AG08396 (cell line): ENCODE measurements at places on chromosomes 1 and 21.

DNA sequence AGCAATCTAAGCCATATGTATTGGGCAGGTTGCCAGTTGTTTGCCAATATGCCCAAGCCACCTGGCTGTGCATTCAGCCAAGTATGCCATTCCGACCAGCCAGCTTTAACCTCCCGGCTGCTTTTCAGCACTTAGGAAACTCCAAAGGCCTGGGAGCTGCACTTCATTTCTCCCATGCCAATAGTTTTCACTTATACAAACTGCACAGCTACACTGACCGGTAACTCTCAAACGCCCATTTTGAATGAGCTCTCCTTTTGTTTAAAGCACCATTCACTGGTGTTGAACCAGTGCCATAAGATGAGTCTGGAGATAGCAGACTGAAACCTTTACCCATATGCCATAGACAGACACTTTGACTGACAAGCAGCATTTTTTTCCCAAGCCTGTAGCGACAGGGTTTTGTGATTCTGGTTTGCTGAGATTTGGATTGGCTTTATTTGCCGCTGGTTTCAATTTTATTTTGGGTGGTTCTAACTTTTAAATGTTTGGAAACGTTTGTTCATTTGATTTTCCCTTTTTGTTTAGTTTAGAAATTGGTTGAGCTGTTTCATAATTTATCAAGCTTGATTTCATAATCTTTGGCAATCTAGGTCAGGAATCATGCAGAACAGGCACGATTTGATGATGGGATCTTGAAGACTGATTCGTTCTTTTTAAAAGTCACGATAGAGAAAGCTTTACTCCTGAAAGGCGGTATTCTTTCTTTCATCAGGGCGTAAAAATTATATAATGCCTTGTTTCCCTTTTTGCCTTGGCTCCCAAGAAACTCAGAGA lies 144.6 kb downstream of the NFIA start:
- DNase-seq = no peak

DNA sequence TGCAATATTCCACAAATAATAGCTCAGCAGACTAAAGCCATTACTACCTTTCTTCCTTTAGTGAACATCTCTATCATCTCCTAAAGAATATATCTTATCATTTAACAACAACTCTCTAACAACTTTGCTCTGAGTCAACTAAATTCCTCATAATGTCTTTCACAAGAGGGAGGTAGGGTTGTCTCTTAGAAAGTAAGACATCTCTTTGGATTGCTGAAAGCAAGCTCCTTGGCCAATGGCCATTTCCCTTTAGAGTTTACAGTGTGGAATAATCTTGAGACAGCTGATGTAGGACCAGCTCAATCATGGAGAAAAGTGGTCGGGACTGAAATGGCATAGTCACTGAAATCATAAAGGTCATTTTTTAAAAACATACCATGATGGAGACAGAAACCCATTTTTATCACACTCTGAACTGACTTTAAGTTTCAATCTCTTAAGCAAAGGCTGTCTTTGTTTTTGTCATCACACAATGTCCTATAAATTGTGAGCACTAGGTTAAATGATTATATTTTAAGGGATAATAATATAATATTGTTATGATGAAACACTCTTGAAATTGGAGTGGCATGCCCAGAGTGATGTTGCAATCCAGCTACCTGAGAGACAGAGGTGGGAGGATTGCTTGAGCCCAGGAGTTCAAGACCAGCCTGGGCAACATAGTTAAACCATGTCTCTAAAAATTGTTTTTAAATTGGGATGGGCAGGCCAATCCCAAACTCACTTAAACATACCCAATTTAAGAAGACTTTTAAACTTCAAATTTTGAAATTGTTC lies 91.1 kb downstream of the SLC44A5 start:
- no peak for DNase-seq

GRCh38 chr1:192545896-192546521 lies 29.6 kb upstream of the RGS1 start:
- no peak for DNase-seq

- peak; percentile 20 for DNase-seq
Measured at GRCh38 chr1:180358649-180359048, 128.6 kb downstream of the LHX4 start.

GRCh38 chr1:115437196-115437595 lies 99.1 kb upstream of the NGF start:
- no peak for DNase-seq

DNA sequence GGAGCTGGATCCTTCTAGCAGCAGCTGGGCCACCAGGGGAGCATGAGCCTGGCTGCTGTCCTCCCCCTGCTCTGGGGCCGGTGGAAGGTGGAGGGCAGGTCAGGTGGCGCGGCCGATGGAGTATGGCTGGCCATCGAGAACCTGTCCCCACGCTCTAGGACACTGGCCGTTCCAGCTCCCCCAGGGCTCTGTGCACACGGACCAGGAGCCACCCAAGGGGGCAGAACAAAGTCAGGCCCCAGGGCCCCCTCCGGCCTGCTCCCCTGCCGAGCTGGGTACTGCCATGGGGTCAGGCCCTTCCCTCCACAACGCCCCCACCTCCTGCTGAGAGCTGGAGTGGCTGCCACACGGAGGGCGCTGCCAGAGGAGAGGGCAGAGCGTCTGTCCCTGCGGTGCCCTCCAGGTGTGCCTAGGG lies 4.5 kb upstream of the PLCH2 start:
- no peak for DNase-seq

DNA sequence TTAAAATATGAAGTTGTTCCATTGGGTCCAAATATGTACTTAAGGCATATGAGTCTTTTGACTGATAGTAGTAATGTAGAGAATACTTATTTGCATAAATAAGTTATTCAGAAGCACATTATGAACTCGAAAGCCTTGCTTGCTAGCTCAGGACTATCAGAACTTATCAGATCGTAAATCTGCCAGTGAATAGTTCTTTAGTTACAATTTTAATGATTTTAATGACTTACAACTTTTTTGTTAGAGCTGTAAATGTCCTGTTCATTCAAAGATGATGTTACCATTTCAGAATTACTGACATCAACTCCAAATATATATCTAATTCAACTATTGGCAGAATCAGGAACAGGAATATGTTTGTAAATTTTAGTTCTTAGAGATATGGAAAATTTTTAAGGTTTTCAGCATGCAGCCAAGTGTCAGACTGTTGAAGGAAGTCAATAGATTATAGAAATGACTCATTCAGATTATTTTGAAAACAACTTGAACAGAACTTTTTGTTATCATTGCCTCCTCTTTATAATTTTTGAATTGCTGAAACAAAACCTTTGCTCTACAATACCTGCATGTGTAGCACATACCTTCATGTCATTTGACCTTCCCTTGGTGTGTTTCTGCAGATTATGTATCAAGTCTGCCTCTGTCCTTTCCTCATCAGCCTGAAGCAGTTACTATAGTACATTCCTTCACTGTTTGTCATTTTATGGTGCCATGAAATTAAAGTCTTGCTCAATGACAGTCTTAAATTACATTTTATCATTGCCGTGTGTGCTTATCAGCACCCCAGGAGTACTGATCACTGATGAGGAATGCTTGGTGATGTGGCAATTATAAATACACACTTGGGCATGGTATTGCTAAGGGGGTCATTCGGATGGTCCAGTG lies 44.9 kb downstream of the LRRC8D start:
- peak; percentile 49 for DNase-seq

- peak; percentile 71 for DNase-seq
Measured at GRCh38 chr1:14522926-14523241, 75.6 kb upstream of the KAZN start.

DNA sequence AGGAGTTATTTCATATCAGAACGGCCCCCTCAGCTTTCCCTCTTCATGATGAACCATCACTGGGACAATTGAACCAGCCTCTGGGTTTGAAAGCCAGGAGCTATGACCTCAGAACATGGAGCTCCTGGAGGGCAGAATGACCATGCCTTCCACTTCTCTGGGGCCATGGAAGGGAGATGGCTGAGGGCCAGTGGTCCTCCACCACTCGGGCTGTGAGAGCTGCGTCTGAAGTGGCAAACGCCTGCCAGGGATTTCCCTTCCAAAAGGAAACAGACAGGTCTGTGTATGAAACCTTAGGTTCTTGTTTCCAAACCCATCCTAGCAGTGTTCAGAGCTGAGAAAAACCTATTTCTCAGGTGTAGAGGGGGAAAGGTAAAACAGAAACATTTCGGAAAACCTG lies 22.5 kb downstream of the PKP1 start:
- DNase-seq = no peak

DNA sequence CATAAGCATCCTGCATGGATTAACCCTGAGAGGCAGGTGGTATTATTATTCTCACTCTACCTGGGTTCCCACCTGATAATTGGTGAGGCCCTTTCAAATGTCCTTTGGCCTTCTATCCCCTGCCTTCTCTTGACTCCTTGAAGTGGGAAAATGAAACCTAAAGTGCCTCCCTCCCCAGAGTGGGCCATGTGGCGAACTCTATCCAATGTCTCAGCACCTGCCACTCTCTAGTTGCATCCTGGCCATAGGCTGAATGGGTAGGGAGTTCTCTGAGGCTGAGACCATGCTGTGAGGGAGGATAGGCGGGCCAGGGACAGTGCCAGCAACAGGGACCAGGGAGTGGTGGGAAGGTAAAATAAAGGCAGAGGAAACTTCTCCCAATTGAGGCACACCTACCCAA lies 35.3 kb downstream of the ELF3 start:
- no peak for DNase-seq

DNA sequence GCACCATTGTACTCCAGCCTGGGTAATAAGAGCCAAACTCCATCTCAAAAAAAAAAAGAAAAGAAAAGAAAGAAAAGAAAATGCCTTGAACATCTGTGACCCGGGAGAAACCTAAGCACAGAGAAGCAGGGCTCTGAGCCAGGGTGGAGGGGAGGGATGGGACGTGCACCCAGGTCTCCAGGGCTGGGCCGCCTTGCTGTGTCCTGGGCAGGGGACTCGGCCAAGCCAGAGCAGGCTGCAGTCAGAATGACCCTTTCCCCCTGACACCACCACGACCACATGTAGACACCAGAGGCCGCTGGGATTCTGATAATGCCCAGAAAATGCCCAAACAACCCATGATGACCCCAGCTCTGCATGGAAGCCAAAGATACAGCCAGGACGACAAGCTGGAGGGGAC lies 17.8 kb downstream of the CHD5 start:
- no peak for DNase-seq

- DNase-seq = no peak
Measured at GRCh38 chr1:77876884-77877283, 11.5 kb upstream of the NEXN start.

- peak; percentile 70 for DNase-seq
Measured at GRCh38 chr1:46547481-46548383, 3.7 kb downstream of the KNCN start.

- peak; percentile 86 for DNase-seq
Measured at GRCh38 chr1:228902781-228903433, 167.6 kb downstream of the RHOU start.

- no peak for DNase-seq
Measured at GRCh38 chr1:41882068-41882477, 36.6 kb downstream of the HIVEP3 start.

DNA sequence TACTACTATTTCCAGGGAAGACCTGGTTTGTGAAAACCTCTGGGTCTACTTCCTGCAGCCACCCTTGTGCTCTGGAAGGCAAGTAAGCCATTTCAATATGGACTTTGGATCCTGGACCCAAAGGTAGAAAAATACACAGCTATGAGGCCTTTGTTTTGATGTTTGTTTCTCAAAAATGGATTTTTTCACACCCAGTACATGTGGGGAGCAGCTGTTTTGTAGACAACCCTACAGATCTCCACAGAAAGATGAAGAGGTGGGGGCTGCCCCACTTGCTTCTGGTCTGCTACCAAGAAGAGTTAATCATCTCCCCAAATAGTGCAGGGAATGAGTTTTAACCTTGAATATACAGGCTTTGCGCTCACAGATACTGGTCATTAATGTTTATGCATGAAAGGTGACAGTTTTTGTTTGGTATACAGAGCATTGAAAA lies 29.2 kb downstream of the ZNF281 start:
- DNase-seq = no peak

DNA sequence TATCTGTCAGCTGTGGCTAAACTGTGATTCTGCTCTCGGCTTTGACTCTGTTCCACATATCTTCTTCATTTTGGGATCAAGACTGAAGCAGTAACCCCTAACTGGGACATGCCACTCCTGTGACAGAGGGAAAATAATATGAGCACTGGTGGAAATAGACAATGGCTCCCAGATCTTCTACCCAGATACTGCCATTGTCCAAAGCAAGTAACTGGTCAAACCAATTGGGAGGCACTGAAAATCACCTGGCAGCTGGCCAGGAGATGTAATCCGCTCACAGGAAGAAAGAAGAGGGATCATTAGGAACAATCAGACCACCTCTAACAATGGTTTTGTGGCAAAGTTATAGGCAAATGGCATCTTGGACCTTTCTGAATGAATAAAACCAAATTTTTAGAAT lies 10.7 kb downstream of the SNX7 start:
- DNase-seq = no peak
